NCI-H510A (cell line): ENCODE measurements at places on chromosomes 2 and 18.

DNA sequence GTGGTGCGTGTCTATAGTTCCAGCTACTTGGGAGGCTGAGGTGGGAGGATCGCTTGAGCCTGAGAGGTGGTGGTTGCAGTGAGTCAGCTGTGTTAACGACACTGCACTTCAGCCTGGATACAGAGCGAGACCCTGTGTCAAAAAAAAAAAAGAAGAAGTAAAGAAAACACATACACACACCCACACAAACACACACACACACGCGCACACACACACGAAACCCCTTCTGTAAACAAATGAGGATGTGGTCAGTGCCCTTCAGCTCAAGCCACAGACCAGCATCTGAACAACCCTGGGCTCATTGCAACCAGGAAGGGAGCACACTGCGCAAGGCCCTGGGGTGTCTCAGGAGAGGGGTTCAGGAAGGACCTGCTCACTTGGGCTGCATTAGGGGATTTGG lies 47.9 kb upstream of the KCNF1 start:
- DNase-seq = no peak

- DNase-seq = no peak
These were observed 128.8 kb downstream of the KCNJ3 start for GRCh38 chr2:154827286-154827685.

DNA sequence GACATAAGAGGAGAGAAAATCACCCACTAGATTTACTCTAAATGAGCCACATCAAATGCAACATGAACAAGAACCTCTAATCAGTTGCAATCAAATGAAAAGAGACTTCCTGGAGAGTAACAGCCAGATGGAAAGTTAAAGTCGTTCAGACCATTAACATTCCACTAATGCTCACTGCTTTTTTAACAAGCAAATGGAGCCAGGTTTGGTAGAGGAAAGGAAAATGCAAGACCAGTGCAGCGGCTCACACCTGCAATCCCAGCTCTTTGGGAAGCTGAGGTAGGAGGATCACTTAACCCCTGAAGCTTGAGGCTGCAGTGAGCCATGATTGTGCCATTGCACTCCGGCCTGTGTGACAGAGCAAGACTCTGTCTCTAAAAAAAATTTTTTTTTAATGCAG lies 48.5 kb downstream of the CACNB4 start:
- DNase-seq = no peak

- peak; percentile 8 for DNase-seq
These were observed 222.4 kb upstream of the RAB12 start for GRCh38 chr18:8386669-8387380.

GRCh38 chr2:47019961-47020681 lies 104.5 kb upstream of the MCFD2 start:
- no peak for DNase-seq
